Immature natural killer cell (primary cell): ENCODE measurements at places on chromosomes 2 and 18. TPM values are rescaled to one million over a fixed set of nuclear protein-coding genes. Genes with fewer than 3 reads are reported as not detected.

DNA sequence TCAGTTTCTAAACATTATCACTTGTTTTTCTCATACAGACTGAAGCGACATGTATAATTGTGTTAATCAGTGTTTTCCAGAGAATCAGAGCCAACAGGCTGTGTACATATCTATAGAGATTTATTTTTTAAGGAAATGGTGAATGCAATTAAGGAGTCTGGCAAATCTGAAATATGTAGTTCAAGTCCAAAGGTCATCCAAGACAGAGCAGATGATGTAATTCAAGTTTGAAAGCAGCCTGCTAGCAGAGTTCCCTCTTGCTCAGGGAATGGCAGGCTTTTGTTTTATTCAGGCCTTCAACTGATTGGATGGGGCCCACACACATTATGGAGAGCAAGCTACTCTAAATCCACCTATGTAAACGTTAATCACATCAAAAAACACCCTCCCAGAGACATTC lies 282.6 kb downstream of the CBLN2 start:
- H3K27ac ChIP-seq = no peak overlapping the region
- DNase-seq = no peak
- H3K27me3 ChIP-seq = peaks cover 2% of the 10 kb centered on the region
- H3K4me3 ChIP-seq = no peak overlapping the region
- no peaks in the 10 kb centered on the region for H3K36me3 ChIP-seq

DNA sequence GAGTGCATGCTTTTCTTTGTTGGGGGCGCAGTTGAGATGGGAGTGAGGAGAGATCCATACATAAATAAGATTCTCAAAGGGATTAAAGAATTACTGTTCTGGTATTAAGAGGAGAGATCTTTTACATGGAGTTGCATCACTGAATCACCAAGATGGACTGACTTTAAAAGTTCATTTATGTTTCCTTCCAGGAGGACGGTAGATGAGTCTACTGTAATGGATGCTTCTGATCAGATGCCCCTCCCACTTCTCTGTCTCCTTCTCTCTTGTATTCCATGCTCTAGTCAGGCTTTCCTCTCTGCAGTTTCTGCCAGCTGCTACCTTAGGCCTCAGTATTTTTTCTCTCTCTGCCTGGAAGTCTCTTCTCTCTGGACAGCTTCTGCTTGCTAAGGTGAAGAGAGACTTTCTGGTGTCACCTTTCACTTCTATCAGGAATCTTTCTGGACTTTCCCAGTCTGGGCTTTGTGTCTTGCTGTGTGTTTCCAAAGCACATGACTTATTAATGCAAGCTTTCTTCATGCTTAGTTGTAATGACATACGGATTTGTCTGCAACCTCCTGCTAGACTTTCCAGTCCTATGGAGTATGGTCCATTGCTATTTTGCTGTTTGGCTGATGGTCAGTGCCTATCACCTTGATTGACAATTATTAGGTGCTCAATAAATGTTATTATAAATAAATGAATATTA lies 23.6 kb downstream of the FAM171B start:
- H3K4me1 ChIP-seq = no peaks in the 10 kb centered on the region
- no peak for DNase-seq
- no peak overlapping the region for H3K27ac ChIP-seq
- H3K4me3 ChIP-seq = no peak overlapping the region

GRCh38 chr2:16394072-16394985 lies 271.3 kb downstream of the CYRIA start:
- H3K4me3 ChIP-seq = no peak overlapping the region
- H3K27me3 ChIP-seq = no peaks in the 10 kb centered on the region
- no peaks in the 10 kb centered on the region for H3K4me1 ChIP-seq
- no peaks in the 10 kb centered on the region for H3K36me3 ChIP-seq

- H3K4me3 ChIP-seq = peak overlapping the region; percentile 27
- H3K27me3 ChIP-seq = peaks cover 1% of the 10 kb centered on the region
Observed at GRCh38 chr18:75067996-75068645, 140.8 kb downstream of the PTGR3 start.

The CREB1 gene
- 59.4 TPM for polyA plus RNA-seq

DNA sequence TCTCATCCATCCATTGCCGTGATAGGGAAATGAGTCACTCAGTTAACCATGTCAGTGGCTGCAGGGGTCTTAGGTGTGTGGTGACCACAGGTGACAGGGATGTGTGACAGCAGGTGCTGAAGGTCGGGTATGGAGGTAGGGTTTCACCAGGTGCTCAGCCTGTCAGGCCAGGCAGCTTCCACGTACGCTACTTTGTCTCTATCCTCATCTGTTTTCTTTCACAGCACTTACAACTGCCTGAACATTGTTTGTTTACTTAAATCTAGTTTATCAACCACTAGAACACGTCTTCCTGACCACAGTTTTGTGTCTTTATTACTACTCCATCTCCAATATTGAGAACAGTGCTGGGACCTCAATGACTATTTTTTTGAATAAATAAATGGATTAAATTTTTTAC lies 11.4 kb upstream of the UXS1 start:
- H3K27ac ChIP-seq = no peak overlapping the region
- no peaks in the 10 kb centered on the region for H3K36me3 ChIP-seq
- H3K27me3 ChIP-seq = peaks cover 6% of the 10 kb centered on the region
- peaks cover 8% of the 10 kb centered on the region for H3K4me1 ChIP-seq

DNA sequence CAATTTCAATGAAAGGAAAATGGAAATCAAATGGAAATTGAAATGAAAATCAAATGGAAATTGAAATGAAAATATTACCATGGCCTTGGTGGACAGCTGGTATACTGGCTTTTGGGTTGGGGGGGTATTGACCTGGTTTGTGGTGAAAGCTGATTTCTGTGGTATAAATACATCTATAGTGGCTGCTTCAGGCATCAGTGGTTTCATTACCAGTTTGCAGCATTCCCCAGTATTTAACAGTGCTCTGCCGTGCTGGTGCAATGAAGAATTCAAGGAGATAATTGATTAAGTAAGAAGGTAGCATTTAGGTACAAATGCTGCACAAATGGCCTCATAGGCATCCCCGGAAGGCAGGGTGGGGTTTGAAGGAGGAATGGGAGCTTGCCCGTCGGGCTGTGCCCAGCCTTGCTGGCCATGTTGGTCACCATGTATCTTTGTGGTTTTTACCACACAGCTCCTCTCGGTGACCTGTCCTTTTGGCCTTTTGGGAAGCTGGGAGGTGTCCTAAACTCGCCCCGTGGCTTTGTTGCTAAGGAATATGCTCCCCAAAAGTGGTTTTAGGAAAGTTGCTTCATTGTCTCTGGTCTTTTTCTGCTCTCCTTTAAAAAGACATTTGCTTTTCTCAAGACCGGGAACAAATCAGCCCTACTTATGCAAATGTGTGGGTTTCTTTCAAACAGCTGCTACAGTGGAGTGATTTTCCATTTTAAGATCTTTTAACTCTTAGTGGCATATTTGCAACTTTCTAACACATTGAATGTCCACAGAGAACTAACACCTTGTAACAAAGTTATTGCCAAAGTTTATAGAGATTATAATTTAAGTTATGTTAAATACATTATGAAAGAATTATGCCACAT lies 28.6 kb downstream of the SNTG2 start:
- no peak for DNase-seq
- peaks cover 12% of the 10 kb centered on the region for H3K4me1 ChIP-seq
- H3K27me3 ChIP-seq = peaks cover 4% of the 10 kb centered on the region
- H3K27ac ChIP-seq = no peak overlapping the region
- peaks cover 12% of the 10 kb centered on the region for H3K36me3 ChIP-seq
- no peak overlapping the region for H3K4me3 ChIP-seq

The SNTG2 gene
- not detected for polyA plus RNA-seq

DNA sequence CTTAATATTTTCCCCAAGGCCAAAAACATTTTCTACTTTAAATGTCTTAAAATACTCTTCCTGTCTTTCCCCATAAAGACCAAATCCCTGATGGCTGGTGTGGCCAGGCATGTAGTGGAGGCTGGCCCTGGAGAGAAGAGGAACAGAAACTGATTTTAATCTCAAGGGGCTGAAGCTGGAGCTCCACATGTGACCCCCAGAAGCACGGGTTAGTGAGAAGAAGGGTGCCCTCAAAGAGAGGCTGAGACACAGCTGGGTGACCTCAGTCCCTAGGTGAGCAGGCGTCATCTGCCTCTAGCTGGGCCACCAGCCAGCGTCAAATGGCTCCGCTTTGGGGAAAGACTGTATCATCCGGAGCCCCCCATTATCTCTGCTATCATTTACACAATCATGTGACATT lies 19.3 kb upstream of the TMEM18 start:
- no peaks in the 10 kb centered on the region for H3K4me1 ChIP-seq
- H3K36me3 ChIP-seq = no peaks in the 10 kb centered on the region
- no peak overlapping the region for H3K27ac ChIP-seq
- no peak overlapping the region for H3K4me3 ChIP-seq

The ITPRIPL1 gene
- 17.2 TPM for polyA plus RNA-seq

DNA sequence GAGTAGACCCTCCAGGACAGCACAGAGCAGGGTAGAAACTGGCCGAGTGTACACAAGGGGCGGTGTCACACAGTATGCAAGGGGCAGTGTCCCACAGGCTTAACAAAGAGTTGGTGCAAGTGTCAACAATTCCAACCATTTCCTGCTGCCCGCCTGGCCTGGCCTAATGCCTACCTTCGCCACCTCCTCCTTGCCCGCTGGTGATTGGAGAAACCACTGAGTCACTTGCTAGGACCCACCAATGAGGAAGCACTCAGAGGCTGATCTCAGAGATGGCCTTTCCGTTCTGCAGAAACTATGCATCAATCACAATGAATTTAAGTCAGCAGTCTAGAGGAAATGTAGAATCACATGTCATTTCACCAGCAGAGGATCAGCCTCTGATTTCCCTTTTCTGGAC lies 263.3 kb upstream of the PKDCC start:
- no peak for DNase-seq
- no peaks in the 10 kb centered on the region for H3K4me1 ChIP-seq
- H3K27ac ChIP-seq = no peak overlapping the region
- H3K27me3 ChIP-seq = no peaks in the 10 kb centered on the region

The STON1 gene
- polyA plus RNA-seq = 0.13 TPM

- no peak for DNase-seq
- H3K27ac ChIP-seq = peak overlapping the region; percentile 34
- no peaks in the 10 kb centered on the region for H3K27me3 ChIP-seq
Observed at GRCh38 chr2:232571026-232571474, 20.6 kb downstream of the EIF4E2 start.

DNA sequence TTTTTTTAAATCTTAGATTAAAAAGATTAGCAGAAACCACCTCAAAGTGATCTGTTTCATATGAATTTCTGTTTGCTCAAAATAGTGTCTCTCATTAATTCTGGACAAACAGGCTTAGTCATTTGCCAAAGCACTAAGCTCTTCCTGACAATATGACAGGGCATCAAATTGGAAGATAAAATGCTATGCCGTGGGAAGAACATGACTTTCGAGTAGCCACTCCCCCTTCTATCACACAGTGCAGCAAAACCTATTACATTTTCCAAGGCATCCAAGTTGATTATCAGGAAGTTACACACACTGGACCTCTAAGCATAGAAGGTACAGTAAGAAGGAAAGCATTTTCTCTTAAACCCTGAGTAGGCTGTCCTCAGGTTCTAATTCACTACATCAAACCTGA lies 89.5 kb downstream of the STK39 start:
- no peak overlapping the region for H3K4me3 ChIP-seq
- DNase-seq = no peak
- H3K27ac ChIP-seq = no peak overlapping the region
- peaks cover 56% of the 10 kb centered on the region for H3K4me1 ChIP-seq
- H3K27me3 ChIP-seq = no peaks in the 10 kb centered on the region

DNA sequence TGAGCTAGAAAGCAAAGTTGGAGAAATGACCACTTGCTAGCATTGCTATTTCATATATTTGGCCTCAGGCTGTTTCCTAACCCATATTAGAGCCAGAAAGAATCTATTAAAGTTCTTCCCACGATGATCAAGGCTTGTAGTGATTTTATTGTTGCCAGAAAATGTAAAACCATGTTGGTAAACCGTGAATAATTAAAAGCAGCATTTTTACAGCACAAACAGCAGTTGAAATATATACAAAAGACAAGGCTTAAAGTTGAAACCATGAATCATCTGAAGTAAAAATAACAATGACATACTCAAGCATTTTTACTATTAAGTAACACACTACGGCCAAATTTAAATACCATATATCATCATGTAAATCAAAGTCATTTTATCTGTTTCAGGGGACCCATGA lies 27.7 kb upstream of the DSC3 start:
- no peaks in the 10 kb centered on the region for H3K27me3 ChIP-seq
- no peak overlapping the region for H3K4me3 ChIP-seq
- no peak for DNase-seq
- no peaks in the 10 kb centered on the region for H3K36me3 ChIP-seq

The EMILIN2 gene
- polyA plus RNA-seq = 9.3 TPM

DNA sequence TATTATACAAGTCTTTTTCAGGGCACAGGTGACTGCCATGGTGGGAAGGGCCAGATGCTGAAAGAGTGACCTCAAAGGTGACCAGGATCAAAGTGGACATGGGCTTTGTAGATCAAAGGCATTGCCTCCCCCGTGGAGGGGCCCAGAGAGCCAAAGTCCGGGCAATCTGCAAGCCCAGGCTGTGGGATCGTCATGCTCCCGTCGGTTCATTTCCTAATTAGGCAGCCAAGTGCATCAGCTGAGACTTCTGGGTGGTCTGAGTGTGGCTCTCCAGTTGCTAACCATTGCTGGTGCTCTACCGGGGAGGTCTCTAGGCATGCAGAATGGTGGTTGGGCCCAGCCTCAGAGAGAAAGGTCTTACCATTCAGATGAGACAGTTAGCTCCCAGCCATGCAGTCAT lies 61.6 kb downstream of the TRIB2 start:
- no peak overlapping the region for H3K27ac ChIP-seq
- no peak for DNase-seq
- H3K36me3 ChIP-seq = no peaks in the 10 kb centered on the region
- peaks cover 13% of the 10 kb centered on the region for H3K4me1 ChIP-seq
